T-cell (primary cell): ENCODE measurements at places on chromosomes 7 and 10. TPM values are rescaled to one million over a fixed set of nuclear protein-coding genes. Genes with fewer than 3 reads are reported as not detected.

GRCh38 chr7:116273918-116274301, 63.6 kb downstream of the TES start:
- DNase-seq = no peak
- H3K27ac ChIP-seq = no peak overlapping the region
- H3K4me1 ChIP-seq = no peaks in the 10 kb centered on the region
- H3K36me3 ChIP-seq = no peaks in the 10 kb centered on the region
- H3K4me3 ChIP-seq = no peak overlapping the region

DNA sequence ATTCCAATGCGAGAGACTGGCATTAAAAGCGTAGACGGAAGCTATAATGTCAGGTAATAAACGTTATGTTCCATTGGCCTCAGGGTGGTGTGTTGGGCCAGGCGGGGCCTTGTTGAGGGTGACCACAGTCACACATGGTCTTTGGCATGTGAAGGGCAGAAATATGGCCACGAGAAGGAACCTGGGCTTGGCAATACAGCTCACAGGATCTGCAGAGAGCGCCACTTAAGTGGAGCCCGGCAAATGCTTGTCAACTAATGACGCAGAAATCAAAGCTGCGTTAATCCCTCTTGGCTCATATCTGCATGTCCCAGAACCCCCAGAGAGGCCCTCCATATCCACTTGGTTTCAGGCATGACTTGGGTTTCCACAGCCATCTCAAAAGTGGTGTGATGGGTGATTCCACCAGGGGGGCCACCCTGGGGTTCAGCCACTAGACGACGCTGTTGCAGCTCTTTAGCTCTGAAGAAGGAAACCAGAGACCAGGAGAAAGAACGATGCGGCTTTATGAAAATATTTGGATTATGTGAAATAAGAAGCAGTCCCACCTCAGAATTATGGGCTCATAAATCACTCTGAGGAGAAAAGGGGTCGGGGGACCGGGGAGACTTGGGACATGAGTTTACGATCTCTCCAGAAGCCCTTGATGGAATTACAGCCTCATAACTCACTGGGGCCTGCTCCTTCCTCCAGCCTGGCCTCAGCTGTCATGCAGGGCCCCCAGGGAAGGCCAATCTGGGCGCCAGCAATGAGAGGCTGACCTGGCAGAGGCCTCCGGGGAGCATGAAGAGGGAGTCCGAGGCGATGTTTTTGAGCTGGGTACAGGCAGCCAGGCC, 462.5 kb downstream of the PLXNA4 start:
- no peak overlapping the region for H3K27ac ChIP-seq
- H3K4me1 ChIP-seq = no peaks in the 10 kb centered on the region
- H3K4me3 ChIP-seq = no peak overlapping the region
- peaks cover 4% of the 10 kb centered on the region for H3K27me3 ChIP-seq
- no peaks in the 10 kb centered on the region for H3K36me3 ChIP-seq

DOCK4 gene
- 0.42 TPM for total RNA-seq

ANKRD61 gene
- total RNA-seq = not detected

DNA sequence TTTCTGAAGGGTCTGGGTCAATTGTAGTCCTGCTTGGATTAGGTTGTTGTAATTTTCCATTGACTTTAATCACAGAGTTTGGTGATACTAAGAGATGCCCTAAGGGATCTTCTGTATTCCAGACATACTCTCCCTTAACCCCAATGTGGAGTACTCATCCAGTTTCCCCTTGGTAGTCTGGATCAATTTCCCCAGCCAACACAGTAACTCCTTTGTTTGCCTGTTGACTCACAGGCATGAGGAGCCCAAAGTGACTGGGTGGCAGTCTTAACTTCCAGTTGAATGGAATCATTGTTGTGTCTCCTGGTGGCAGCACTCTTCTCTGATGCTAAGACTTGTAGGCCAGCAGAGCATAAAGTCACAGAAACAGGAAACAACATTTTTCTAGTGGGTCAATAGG, 41.5 kb upstream of the PIK3CG start:
- H3K27ac ChIP-seq = no peak overlapping the region
- no peaks in the 10 kb centered on the region for H3K36me3 ChIP-seq
- no peaks in the 10 kb centered on the region for H3K27me3 ChIP-seq

GRCh38 chr10:78148216-78148960, 114.7 kb downstream of the RPS24 start:
- H3K36me3 ChIP-seq = no peaks in the 10 kb centered on the region
- H3K4me1 ChIP-seq = no peaks in the 10 kb centered on the region
- H3K27me3 ChIP-seq = peaks cover 4% of the 10 kb centered on the region
- no peak overlapping the region for H3K4me3 ChIP-seq
- no peak for DNase-seq
- H3K27ac ChIP-seq = no peak overlapping the region

DNA sequence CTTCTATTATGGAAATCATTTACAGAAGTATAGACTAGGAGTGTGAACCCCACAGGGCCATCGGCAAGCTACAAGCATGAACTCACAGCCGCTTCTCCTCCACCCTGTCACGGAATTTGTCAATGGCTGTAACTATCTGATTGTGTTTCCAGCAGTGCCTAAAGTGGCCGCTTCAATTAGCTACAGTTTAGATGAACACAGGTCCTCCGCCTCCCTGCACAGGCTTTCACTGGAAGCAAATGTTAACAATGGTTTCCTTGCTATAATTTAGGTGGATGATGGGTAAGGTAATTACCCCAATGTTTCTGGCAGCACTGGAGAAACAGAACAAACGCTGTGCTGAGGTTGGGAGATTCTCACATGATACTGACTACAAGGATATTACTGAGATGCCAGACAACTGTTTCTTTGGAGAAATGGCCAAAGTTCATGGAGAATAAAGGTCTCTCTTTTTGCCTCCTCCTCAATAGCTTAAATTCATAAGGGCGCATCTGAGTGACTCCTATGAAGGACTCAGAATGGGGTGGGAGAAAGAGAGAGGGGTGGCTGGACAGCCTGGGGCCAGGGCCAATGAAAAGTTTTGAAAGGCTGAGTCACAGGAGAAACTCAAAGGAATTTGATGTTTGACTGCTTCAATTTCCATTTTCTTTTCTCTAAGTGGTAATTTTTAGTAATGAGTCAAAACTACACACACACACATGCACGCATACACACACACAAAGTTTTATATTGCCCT, 78.9 kb downstream of the SVIL start:
- peaks cover 13% of the 10 kb centered on the region for H3K36me3 ChIP-seq
- no peak overlapping the region for H3K27ac ChIP-seq
- no peaks in the 10 kb centered on the region for H3K27me3 ChIP-seq
- no peak for DNase-seq
- no peaks in the 10 kb centered on the region for H3K4me1 ChIP-seq

OR6B1 gene
- not detected for total RNA-seq
